SK-N-SH treated with all-trans-retinoic acid at 6 μM for 48 hours (cell line): ENCODE measurements at places on chromosomes 2 and 18.

DNA sequence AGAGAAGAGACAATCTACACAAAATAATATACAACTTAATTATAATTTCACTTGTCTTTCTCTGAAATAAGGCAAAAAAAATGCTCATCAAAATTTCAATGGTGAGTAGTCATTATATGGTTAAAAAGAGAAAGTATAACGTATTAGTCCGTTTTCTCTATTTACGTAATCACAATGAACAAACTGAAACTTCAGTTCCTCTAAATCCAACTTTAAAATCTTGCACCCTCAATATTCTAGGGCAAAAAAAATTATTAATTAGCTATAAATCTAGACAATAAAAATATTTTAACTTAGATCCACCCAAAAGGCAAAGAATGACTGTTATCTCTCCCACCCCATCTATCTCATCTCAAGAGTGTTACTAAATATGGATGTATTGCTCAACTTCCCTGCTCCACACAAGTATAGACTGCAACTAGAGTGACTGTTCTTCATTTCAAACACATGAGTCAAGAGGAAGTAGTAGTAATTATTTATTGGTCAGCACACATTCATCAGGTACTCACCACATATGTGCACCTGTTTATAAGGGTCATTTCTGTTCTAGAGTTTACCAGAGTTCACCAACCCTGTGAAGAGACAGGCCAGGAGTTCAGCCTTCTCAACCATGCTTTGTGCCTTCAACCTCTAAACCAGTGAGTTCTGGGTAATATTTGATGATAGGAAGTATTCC lies 36.4 kb downstream of the STK39 start:
- ATAC-seq, result peak; percentile 94

GRCh38 chr2:109533823-109534222 lies 79.9 kb downstream of the SEPTIN10 start:
- no peak; the same call in 2 of the 3 replicates for ATAC-seq

DNA sequence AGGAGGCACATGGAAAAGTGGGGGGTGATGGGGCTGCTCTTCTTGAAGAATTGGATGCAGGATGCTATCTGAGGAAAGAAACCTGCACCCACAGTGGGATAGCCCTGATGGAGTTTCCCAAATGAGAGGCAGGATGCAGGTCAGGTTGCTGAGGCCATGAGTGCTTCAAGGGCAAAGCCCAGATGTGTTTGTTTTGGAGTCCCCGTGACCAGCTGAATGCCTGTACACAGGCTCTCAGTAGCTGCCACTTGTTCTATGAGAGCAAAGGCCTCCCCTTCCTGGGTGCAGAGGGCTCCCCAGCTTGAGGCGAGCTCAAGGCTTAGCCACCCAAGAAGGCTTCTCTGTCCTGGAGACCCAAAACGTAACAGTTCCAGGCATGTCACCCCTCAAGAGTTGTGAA lies 192.7 kb downstream of the SEPTIN10 start:
- ATAC-seq, result no peak

DNA sequence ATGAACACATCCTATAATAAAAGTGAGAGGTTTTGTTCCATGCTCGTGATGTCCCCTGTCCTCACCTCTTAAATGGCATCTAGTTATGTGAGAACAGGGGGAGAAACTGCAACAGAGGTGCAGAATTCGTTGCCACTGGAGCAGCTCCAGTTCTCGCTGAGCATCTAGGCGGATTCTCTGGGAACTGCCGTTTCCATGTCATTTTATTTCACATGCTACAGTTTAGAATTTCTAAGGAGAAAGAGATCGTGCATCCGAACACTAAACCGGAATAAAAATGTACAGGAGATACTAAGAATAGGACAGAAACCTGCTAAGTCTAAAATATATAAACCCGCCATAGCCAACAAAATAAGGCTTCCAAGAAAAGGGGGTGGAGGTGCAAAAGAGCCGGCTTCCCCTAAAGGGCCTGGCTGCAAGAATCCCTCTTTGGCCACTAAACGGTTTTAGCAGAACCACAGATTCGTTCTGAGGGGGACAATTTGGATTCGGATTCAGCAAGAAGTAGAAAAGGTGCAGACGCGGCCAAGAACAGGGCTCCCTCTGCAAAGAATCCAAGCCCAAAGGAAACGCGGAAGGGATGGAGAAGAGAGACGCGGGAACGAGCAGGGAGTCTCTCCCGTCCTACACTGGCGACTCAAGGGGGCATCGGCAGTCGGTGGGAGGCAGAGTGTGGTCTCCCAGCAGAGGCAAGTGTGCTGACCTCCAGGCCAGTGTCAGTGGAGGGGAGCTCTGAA lies 1.3 kb downstream of the TMEM163 start:
- no peak for ATAC-seq
